ENCODE measurements at places on chromosomes 6 and 20.

- DNase-seq: no peak
Measured at GRCh38 chr6:114144887-114145851, 174.2 kb upstream of the HDAC2 start.

DNA sequence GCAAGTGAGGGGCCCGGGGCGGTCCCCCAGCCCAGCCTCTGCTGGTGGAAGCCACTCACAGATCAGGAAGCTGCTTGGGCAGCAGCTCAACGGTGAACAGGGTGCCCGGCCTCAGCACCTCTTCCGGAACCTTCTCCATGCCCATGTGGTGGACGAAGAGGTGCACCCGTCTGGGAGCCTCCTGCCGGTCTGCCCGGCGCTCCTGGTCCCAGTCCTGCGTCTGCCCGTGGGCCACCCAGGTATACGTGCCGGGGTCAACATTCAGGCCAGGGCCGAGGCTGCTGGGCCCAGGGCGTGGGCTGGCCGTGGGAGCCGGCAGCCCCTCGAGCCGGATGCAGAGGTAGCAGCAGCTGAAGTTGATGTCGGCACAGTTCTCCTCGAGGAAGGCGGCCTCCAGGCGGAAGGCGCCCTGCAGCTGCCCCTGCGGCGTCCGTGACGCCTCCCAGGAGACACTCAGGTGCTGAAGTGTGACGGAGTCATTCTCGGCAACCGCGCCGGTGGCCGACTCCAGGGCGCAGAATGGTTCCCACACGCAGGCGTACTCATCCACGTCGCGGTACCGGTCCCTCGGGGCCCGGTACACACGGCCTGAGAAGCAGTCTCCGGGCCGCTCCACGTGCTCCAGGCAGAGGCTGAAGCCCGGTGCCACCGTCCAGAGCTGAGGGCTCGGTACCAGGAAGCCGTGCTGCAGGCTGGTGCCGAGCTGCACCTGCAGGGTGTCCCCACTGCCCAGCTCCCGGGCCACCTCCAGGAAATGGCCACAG lies 8.7 kb downstream of the FNDC11 start:
- no peak for DNase-seq

- no peak for DNase-seq
Measured at GRCh38 chr6:36979347-36979742, 6.7 kb downstream of the MTCH1 start.

DNA sequence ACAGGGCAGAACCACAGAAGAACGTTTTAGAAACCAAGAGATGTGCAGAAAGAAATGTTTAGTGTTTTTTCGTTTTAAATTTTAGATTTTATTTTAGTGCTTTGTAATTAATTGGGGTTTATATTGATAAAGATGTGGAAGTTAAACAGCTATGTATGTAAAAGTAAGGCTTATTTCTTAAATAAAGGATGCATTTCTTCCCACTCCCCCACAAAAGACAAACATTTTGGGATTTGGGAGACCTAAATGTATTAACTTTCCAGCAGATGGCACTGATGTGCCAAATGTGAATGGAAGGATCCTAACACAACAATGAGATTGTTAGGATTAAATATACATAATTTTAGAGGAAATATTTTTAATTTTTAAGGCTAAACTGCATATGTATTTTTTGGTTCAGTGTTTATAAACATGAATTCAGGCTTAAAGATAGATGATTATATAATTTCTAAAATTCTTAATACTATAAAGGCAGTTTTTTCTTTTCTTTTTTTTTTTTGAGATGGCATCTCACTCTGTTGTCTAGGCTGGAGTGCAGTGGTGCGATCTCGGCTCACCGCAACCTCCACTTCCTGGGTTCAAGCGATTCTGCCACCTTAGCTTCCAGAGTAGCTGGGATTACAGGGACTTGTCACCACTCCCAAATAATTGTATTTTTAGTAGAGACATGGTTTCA lies 12.0 kb downstream of the PFDN4 start:
- DNase-seq: no peak

DNA sequence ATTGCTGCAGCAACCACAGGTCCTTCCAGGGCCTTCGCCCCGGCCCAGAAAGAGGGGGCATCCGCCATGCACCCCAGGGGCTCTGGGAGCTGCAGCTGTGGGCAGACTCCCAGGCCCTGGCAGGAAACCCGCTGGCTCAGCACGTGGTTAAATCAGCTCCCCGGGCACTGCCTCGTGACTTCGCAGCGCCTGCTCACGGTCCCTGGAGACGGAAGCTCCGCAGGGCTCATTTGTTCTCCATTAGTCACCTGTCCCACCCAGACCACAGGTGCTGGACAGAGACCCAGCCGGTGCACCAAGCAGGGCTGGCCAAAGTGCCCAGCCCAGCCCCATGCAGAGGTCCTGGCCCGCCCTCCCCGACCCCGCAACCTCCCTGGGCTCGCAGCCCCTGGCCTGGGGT lies 14.7 kb downstream of the KCNQ2 start:
- no peak for DNase-seq

GRCh38 chr6:20444786-20445271 lies 43.1 kb downstream of the E2F3 start:
- DNase-seq: no peak

GRCh38 chr20:25859649-25860530 lies 163.2 kb upstream of the ZNF337 start:
- peak; percentile 36 for DNase-seq

- DNase-seq: no peak
Measured at GRCh38 chr6:3527651-3527977, 70.8 kb upstream of the SLC22A23 start.

DNA sequence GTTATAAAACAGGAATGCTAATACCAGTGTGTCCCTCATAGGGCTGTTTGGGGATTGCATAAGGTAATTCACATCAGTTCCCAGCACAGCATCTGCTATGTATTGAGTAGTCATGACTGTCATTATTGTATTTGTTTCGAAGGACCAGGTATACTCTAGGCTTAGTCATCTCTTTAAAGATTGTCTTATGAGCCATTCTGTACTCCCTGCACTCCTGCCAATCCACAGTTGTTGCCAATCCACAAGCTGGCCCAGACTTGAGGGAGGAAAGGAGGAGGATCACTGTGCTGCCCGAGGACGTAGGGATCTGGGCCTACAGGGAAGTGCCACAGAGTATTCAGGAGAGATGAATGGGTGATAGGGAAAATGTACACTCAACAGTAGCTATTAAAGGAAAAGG lies 113.0 kb upstream of the TIAM2 start:
- DNase-seq: no peak

DNA sequence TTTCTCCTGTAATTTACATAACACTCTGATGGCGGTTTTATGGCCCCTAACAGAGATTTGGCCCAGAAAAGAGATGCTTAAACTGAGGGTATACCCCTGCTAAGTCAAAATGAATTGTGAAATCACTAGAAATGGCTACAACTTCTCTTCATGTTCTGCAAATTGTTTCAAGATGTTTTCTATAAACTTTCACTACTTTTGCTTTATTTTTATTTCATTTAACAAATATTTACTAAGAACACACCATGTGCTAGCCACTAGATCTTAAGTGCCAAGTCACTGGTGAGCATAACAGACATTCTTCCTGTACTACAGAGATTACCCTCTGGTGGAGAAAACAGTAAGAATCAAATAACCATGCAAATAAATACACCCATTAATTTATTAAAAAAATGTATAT lies 87.6 kb downstream of the KCNQ5 start:
- no peak for DNase-seq
